ENCODE measurements at places on chromosomes 4 and X. TPM values are rescaled to one million over a fixed set of nuclear protein-coding genes. Genes with fewer than 3 reads are reported as not detected.

DNA sequence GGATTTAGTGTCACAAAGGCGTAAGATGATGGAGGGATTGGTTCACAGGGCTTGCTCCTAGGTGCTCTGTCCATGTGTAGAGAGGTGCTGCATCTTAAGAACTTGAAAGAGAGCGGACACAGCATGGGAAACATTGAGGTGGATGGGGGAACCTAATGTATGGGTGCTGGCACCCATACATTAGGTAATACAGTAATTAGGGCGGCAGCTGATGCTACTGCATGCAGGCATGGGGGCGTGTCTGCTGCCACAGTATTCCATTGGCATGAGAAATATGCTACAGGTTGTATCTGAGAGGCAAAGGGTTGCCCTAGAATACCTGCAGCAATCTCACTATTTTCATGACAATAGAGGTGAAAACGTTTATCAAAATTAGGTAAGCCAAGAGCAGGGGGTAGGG is 45.8 kb upstream of the UXT start:
- H3K27ac ChIP-seq: no peak overlapping the region
- H3K4me1 ChIP-seq: no peaks in the 10 kb centered on the region
- H3K27me3 ChIP-seq: peaks cover 8% of the 10 kb centered on the region

Gene GALNT7
- total RNA-seq: 30.5 TPM

Gene CTAG1A
- not detected for total RNA-seq

- no peak for DNase-seq
- no peaks in the 10 kb centered on the region for H3K27me3 ChIP-seq
- peaks cover 11% of the 10 kb centered on the region for H3K4me1 ChIP-seq
- H3K36me3 ChIP-seq: no peaks in the 10 kb centered on the region
Measured at GRCh38 chrX:134538316-134538715, 78.4 kb downstream of the HPRT1 start.

DNA sequence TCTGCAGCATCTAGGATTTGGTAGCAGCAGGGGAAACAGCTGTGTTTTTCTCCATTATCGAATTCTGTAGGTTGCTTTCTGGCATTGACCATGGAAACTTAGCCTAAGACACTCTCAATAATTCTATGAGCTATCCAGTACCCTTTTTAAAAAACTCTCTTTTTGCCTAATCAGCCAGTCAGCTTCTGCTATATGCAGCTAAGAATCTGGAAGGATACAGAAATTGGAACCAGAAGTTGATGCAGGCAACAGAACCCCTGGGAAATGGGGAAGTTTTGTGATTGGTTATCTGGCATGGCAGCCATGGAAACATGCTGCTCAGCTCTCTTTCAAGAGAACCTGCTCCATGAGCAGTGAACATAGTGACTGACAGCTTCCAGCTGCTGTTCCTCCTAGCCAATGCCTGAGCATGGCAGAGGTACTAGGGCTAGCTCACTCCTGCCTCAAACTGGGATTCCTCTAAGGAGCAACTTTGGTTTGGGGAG is 417.6 kb upstream of the MAOA start:
- no peaks in the 10 kb centered on the region for H3K27me3 ChIP-seq
- no peak overlapping the region for H3K27ac ChIP-seq
- no peak for DNase-seq
- no peaks in the 10 kb centered on the region for H3K4me1 ChIP-seq
- H3K36me3 ChIP-seq: no peaks in the 10 kb centered on the region

Measured in activated T-helper 1 cell treated with anti-CD3 and anti-CD28 coated beads, Interleukin-12 subunit alpha, Interleukin-12 subunit beta, Interleukin-2, Interleukin-4 antibody, amounts not matched to agents 30 ng/mL and 10 ng/mL and 1 ng/mL, durations not matched to agents 14 hours and 24 hours and 36 hours (primary cell).